ENCODE measurements at places on chromosomes 3 and 15.

DNA sequence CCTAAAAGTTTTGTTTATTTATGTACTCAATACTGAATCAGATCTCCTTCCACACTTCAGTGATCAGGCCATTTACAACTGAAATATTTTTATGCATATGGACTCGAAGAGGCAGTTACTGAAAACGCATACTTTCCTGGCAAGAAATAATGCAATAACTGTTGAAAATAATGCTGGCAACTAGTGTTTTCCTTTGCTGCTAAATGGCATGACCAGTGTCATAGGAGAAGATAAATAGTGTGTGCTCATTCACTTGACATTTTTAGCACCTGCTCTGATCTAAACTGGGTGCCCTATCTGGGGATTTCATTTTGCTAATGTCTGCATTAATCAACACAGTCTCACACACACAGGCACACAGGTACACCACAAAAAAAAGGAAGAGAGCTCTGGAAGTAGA lies 695.2 kb downstream of the TUSC7 start:
- DNase-seq, result no peak

- no peak for DNase-seq
These were observed 574 bp downstream of the NGRN start for GRCh38 chr15:90266061-90266431.

DNA sequence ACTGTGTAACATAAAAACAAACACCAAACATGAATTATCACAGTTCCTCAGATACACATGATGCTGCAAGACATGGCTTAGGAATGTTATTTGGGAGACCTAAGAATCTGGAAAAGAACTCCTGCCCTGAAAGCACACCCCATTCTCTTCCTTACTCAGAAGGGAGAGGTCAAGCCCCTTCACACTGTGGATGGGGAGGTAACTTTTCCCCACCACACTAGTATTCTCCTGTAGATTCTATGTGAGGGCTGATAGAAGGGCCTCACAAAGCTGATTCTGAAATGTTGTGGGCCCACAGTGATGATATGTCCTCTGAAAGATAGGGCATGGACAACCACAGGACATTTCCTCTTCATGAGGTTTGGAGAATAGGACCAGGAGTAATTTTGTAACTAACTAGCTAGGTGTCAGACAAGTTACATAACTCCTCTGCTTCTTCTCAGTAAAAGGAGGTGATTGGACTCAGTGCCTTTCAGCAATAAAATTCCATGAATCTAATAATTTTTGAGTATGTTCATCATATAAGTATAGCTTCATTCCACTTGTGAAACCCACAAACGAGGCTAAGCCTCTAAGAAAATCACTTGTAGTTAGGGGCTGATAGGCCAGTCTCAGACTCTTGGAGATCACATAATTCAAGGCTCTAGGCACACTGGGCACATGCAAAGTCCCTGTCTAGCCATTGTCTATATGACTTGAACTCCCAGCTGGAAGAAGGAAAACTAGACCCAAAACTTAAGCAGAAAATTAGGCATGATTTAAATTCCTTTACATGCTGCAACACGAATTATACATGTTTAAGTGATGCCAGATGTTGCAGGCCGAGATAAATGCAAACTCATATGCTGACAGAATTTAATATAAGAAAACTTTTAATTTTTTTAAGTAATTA lies 7.5 kb downstream of the PTX3 start:
- no peak for DNase-seq

DNA sequence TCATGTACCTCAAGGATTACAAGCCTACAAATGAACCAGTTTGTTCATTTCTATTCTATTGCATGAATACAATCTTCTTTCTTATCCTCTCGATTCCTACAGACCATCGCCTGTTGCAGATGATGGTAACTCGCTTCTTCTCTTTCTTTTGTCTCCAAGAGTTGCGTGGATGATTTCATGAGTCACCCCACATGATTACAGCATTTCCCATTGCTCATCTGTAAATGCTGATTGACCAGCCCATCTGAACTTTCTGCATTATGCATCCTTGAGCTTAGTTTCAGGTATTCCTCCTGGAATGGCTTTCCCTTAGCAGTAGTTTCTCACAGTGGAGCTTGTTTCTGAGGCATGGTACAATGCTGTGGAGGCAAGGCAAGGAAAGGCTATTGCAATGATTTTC lies 109.6 kb upstream of the TOPAZ1 start:
- no peak for DNase-seq

- no peak for DNase-seq
These were observed 16.9 kb upstream of the NXPE3 start for GRCh38 chr3:101762041-101762646.

All from activated CD4-positive, CD25-positive, alpha-beta regulatory T cell (primary cell).